Stimulated activated CD4-positive, alpha-beta T cell treated with anti-CD3 and anti-CD28 coated beads, Interleukin-2, amount 100 ng/mL, for 24 hours (primary cell): ENCODE measurements at places on chromosomes 12 and 14.

DNA sequence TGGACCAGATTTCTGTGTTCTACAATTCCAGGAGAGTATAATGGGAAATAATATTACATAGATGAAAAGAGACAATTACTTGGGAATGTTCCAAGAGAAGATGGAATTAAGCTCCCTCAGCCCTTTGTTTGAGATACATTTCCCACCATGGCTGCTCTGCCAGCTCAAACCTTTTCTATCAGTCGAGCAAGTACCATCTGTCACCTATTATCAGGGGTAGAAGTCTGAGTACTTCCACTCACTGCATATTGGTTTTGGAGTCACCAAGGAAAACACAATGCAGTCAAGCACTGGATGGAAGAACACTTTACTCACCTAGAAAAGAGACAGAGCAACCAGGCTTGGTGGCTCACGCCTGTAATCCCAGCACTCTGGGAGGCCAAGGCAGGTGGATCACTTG is 270.4 kb upstream of the FAR2 start:
- no peak for DNase-seq

DNA sequence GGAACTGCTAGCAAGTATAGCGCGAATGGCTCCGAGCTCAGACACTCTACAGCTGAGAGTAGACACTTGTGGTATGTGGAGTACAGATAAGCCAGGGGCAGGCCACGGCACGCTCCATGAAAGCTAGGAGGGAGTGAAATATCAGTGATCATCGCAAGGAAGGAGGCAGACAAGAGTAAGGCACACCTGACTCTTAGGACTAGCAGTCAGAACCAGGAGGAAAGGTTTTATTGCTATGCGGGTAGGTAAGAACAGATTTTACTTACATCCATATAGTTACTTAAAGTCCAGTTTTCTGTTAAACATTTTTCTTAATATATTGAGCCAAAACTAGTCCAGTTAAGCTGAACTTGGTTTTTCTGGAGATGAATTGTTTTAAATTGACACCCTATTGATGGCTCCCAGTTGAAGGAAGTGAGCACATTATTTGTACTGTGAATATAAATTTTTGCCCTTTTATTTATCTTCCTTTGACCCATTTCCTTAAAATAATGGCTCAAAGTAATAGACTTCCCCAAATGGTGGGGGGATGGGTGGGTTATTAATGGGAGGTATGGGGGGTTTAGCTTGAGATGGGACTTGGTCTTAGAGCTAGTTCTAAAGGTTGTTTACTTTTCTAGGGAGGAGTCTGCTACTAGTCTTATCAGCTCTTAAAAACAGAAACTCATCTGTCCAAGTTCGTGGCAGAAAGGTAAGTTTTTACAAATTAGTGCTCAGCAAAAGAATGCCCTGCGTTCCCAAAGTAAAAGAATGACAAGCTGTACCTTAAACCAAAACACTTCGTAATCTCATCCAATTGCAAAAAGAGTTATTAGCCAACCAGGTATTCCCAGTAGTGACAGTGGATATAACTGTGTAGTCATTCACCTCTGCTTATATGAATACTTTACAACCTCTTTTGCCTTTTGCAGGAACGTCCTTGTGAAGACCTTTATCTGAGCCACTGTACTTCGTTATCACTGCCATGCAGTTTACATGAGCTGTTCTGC is 5.8 kb downstream of the HNRNPA1 start:
- no peak for DNase-seq

- no peak for DNase-seq
These were observed 46.9 kb downstream of the RIMBP2 start for GRCh38 chr12:130669205-130669557.

GRCh38 chr12:96424601-96425000 is 24.4 kb upstream of the CDK17 start:
- DNase-seq = no peak

DNA sequence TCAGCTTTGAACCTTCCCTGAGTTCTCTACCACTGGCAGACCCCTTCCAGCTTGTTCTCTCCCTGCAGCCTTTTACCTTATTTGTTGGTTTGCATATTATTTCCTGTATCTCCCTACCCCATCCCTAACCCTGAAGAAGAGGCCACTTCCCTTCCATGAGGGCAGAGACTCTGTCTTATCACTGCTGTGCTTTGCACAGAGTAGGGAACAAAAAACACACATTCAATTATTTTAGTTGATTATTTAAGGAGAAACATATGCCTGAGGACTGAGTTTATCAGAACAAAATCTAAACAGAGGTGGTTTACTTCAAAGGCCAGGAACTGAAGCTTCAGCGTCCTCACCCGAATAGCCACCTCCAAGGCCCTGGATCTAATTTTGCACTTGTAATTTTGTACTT is 111.7 kb upstream of the RFLNA start:
- DNase-seq = no peak

DNA sequence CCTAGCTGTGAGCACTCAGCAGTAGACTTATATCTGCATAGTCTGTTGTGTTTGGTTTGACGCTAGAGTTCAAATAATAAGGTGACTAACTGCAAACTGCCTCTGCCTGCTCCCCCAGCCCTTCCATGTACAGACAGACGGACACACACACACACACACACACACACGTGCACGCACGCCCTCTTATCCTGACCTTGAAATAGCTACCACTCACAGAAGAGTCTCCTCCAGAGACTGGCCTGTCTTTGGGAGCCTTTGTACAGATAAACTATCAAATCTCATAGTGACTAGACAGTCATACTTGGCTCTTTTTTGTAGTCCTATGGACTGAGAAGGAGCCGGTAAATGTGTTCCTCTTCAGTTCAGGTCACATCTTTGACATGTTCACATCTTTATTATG is 158.4 kb downstream of the FBXL14 start:
- no peak for DNase-seq

- peak; percentile 64 for DNase-seq
These were observed 227.3 kb downstream of the KTN1 start for GRCh38 chr14:55807053-55807880.

GRCh38 chr14:99619835-99620834 is 16.1 kb upstream of the CCDC85C start:
- DNase-seq = no peak

- DNase-seq = no peak
These were observed 218.3 kb upstream of the CNTN1 start for GRCh38 chr12:40473962-40474361.

DNA sequence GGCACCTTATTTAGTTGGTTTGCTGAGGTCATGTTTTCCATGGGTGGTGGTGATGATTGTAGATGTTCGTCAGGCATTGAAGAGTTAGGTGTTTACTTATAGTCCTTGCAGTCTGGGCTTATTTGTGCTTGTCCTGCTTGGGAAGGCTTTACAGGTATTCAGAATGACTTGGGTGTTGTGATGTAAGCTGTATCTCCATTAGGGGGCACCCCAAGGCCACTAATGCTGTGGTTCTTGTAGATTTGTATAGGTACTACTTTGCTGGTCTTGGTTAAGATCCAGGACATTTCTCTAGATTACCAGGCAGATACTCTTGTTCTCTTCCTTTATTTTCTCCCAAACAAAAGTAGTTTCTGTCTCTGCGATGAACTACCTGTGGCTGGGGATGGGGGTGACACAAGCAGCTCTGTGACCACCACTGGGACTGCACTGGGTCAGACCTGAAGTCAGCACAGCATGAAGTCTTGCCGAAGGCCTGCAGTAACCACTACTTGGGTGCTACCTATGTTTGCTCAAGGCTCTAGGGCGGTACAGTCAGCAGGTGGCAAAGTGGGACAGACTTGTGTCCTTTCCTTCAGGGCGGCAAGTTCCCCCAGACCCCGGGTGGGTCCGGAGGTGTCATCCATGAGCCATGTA is 35.8 kb upstream of the FBXO33 start:
- DNase-seq = no peak

DNA sequence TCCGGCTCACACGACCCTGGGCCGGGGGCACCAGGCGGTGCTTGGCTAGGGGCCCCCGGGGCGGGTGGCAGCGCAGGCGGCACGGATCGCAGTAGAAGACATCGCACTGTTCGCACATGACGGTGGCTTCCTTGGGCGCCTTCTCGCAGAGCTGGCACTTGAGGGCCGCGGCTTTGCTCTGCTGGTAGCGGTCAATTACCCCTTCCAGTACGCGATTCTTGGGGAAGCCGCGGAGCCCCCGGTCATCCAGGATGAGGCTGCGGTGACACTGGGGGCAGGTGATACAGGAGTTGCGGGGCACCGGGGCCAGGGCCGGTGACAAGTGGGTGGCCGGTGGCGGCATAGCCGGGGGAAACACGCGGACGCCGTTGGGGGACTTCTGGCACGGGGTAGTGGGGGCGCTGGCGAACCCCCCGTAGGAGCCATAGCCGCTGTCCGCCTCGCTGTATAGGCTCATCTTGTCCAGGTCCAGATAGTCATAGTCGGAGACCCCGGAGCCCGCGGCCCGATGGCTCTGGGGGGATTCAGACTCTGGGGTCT is 553 bp downstream of the TRIM9 start:
- peak; percentile 38 for DNase-seq

GRCh38 chr12:3718100-3718499 is 34.8 kb downstream of the CRACR2A start:
- DNase-seq = no peak

- DNase-seq = peak; percentile 77
These were observed 4.3 kb downstream of the IRF2BPL start for GRCh38 chr14:77024171-77024691.

DNA sequence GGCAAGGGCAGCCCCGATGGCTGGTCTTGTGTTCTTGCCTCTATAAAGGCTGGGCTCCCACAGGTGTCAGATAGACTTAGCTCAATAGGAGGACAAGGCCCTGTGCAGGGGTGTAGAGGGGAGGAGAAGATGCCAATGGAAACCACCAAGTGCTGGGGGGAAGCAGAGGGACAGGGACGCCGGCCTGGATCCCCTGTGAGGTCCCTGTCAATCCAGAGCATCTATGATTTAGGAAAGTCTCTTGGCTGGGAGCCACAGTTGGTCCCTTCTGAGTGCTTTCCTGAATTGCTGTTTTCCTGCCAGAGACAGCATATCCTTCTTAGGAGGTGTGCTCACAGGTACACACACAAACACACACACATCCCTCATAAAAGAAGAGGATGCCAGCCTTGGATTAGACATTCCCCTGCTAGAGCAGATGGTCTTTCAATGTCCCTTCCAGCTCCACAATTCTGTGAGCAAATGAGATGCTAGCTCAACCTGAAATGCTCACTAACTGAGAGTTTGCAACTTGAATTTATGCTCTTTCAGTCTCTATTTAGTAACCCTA is 62.7 kb downstream of the TTC7B start:
- DNase-seq = no peak

DNA sequence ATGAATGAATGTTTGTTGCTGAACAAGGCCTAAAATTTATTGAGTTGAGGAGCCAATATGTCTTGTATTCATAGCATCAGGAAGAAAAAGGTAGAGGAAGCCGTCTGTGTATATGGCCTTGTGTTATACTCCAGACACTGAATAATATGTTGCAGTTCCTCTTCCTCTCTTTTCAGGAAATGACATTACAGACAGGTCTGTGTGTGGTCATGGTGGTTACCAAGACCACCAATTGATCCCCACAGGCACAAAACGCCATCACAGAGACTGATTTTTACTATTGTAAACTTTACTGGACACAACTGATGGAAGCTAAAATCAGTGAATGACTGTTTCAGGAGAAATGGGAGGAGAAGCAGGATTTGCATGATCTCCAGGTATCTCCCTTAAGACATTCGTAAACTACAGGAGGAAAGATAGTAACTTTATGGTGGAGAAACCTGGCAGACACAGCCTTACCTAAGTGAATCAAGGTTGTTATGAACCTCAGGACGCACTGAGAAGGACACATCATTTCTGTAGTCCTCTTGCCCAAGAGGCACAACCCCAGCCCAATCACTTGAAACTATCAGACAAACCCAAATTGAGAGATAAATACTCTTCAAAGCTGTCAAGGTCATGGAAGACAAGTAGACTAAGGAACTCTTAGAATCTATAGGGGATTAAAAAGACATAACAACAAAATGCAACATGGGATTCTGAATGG is 334.1 kb upstream of the RGS6 start:
- no peak for DNase-seq

DNA sequence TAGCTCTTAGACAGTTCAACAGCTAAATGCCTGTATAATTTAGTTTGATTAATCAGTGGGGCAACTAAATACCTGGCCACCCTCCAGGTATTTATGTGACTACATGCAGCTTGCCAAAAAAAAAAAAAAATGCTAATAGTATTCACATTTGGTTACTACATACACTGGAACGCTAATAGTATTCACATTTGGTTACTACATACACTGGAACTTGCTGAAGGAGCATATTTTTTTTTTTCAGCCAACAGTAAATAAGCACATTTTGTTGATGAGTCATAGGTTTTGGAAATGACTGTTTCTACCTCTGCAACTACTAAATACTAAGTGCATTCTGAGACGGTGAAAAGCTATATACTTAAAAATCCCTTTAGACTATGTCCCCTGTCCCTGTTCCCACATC is 1172.3 kb downstream of the LRFN5 start:
- DNase-seq = no peak

DNA sequence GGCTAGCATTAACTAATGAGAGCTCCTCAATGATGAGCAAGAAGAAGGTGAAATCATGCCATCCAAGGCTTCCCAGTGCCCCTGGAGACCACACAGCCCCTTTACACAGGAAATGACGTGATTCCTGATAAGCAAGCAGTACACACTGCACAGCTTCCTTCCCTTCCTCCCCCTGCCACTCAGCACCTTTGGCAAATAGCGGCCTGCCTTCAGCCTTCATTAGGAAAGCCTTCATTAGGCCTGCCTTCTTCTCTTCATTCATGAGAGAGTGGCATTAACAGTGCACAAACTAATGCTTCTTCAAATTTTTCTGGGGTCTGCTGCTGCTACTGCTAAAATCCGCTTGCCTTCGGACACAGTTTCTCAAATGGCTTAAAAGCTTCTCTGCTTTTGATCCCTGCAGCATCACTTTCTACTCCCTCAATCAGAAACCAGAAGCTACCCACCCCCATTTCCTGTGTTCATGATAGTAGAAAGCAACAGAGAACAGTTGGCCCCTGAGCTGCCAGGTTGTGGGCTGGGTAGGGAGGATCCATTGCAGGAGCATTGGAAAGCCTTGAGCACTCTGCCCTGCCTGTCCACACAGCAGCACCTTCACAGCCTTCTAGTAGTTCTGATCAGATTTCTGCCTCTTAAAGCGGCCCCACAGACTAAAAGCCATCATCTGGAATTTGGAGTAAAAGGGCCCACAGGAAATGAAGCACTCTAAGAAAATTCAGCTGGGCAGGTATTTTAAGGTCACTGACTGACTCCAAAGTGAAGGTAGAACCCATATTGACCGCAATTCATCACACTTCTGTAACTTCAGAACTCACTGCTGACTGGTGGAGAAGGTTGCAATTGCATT is 103.8 kb upstream of the ETV6 start:
- peak; percentile 43 for DNase-seq

GRCh38 chr14:89503431-89503996 is 86.5 kb upstream of the FOXN3 start:
- no peak for DNase-seq

GRCh38 chr12:14514154-14514842 is 53.4 kb downstream of the PLBD1 start:
- no peak for DNase-seq

DNA sequence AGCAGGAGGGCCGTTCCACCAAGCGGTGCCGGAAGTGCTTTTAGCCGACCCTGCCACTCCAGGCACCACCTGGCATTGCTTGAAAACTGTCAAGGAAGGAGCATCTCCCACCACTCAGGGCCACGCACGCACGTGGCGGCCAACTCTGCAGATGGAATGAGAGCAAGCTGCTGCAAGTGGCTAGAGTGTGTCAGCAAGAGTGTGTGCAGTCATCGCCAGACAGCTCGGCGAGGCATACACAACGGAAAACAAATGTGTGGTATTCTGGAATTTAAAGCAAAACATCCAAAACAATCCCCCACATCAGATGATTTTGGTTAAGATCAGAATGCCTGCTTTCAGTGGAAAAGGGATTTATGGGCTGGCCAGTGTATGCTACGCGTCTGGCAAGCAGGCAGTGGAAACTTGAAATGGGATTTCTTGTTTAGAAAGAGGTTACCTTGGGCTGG is 11.2 kb downstream of the CD9 start:
- DNase-seq = no peak
